ENCODE measurements at places on chromosomes 2 and 18. TPM values are rescaled to one million over a fixed set of nuclear protein-coding genes. Genes with fewer than 3 reads are reported as not detected.

Gene G6PC2
- total RNA-seq, result not detected

Gene TET3
- 2.9 TPM for total RNA-seq

Gene TLX2
- not detected for total RNA-seq

Gene SERPINB2
- total RNA-seq, result 18.1 TPM

Gene FKBP1B
- total RNA-seq, result 8.5 TPM

Gene NOSTRIN
- total RNA-seq, result not detected

Gene EFEMP1
- total RNA-seq, result 292 TPM

Gene MAL
- total RNA-seq, result 0.29 TPM

Gene RETSAT
- total RNA-seq, result 18.8 TPM

Gene COL3A1
- total RNA-seq, result 9.3 TPM

Gene FAM228A
- not detected for total RNA-seq

Gene STAMBP
- 37.9 TPM for total RNA-seq

Gene CLEC4F
- total RNA-seq, result not detected

Gene GCA
- 11.3 TPM for total RNA-seq

Gene TSPYL6
- total RNA-seq, result not detected

Gene RGPD3
- total RNA-seq, result 0.06 TPM

Gene GALR1
- total RNA-seq, result not detected

Gene ZSWIM2
- not detected for total RNA-seq

Gene HNRNPLL
- total RNA-seq, result 46.9 TPM

Gene TGFA
- total RNA-seq, result 6.6 TPM

Gene COL5A2
- 34.9 TPM for total RNA-seq

Gene TMEM247
- total RNA-seq, result not detected

Gene TMEM17
- total RNA-seq, result 1.4 TPM

Gene UGT1A3
- not detected for total RNA-seq

Gene CROCC2
- not detected for total RNA-seq

Gene CYP27C1
- total RNA-seq, result 0.83 TPM

Gene SETBP1
- total RNA-seq, result 1.0 TPM

Gene CD302
- 2.3 TPM for total RNA-seq

Gene PAX8
- total RNA-seq, result 0.57 TPM

Gene SPDYA
- total RNA-seq, result 0.86 TPM

Gene METTL21A
- total RNA-seq, result 24.1 TPM
